C1 segment of cervical spinal cord (tissue), 14 donors: ENCODE measurements at places on chromosomes 5 and 9.

- no peak for DNase-seq
Measured at GRCh38 chr5:98698359-98698758, 75.1 kb upstream of the RGMB start.

DNA sequence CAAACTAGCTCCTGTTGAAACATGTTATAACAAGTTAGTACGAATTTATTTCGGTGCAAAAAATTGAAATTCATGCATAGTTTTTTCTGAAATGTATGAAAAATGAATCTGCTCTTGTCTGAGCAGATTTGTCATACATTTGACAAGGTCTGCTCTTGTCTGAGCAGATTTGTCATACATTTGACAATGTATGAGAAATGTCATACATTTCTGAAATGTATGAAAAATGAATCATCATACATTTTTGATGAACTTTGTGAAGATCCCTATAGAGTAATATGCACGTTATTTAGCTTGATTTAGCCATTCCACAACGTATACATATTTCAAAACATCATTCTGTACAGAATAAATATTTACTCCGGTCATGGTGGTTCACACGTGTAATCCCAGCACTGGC lies 85.9 kb upstream of the PARP8 start:
- no peak for DNase-seq

DNA sequence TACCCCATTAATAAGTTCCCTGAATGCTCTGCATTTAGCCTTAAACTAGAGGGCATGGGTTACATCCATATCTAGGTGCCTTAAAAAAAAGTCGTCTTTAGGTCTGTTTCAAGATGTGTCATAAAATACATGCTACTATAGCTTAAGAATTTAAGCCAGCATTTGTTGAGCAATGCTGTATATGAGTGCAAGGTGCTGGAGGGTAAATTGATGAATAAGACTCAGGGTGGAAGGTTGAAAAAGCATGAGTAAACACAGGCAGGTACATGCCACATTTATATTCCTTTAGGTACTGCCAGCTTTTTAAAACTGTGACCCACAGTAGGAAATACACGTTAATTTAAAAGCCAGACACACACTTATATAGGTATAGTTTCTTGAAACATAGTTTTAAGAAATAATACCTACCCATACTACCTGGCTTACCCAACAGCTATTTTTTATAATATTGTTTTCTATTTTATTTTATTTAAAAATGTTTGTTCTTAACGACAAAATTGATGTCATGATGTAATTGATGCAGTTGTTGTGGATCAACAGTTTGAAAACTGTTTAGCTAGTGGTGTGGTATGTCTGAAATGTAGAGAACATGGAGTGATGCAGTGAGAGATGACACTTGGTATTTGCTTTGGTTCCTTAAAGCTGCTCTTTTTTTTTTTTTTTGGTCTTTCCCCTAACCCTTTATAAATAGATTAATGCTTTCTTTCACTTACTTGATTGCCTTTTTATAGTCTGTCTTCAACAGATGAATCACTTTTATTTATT lies 3.9 kb downstream of the HMGCR start:
- DNase-seq, result no peak

DNA sequence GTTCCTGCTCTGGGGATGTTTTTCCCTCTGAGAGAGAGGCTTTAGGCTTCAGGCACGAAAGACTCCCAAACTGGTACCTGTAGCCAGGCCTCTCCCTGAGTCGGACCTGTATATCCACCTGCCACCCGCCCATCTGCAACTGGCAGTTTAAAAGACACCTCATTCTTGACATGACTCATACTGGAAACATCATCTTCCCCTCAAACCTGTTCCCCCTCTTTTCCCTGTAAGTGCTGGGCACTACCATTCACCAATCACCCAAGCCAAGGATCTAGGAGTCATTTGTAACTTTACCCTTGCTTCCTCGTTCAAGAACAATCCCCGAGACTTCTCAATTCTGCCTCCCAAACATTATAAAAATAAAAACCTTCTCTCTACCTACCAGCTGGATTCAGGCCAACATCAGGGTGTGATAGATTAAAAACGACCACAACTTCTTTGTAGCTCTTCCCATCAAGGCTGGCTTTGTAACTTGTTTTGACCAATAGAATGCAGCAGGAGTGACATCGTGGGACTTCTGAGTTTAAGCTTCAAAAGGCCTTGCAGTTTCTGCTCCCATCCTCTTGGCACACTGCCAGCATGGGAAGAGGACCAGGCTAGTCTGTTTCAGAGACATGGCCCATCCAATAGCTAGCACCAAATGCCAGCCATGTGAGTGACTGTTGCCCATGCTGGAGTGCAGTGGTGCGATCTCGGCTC lies 1.8 kb upstream of the WDR31 start:
- no peak for DNase-seq

DNA sequence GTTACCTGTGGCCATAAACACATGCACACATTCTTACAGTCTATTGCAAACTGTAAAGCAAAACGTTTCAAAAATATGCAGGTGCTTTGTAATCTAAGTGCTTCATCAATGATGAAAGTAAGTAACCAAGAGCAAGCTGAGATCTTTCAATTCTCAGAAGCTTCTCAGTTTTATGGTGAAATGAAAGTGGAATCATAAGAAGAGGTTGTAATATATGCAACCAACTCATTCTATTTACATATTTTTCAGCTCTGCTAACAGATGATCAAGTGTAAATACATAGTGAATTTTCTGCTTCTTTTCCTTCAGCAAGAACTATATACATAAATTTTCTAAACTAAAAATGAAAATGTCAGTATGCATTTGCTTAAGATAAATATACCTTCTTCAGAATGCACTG lies 33.1 kb upstream of the PRDM9 start:
- no peak for DNase-seq

DNA sequence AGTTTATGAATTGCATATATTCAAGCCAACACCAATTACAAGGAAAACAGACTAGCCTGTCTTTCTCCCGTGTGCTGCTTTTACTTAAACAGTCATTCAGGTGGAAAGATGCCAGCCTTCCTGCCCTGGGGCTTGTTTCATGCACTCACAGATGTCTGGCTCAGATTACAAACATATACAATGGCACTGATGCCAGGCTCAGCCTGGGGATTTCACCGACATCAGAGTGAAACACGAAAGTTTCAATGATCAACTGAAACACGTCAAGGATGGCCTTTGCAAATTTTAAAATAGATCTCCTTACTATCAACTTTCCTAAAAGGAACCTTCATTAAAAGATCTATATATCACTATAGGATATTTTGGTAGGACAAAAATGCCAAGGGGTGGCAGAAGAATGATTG lies 1576.5 kb downstream of the EFNA5 start:
- no peak for DNase-seq

DNA sequence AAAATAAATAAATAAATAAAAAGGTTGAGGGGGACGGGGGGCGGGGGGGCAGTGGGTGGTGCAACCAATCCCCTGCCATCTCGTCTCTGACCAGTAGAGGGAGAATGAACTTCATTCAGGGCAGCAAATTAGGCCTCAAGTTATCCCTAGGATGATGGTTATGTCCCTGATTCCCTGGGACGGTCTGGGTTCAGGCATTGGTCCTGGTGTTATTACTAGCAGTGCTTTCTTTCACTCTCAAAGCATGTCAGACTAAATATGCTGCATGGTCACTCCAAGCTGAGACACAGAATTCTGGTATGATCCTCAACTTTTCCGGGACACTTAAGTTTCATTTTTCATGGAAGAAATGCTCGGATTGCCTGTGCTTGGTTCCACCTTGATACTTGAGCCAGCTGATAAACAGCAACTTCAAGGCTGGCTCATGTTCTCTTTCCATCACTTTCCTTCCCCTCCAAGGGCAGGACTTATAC lies 59.4 kb downstream of the DAP start:
- DNase-seq, result peak; percentile 17

DNA sequence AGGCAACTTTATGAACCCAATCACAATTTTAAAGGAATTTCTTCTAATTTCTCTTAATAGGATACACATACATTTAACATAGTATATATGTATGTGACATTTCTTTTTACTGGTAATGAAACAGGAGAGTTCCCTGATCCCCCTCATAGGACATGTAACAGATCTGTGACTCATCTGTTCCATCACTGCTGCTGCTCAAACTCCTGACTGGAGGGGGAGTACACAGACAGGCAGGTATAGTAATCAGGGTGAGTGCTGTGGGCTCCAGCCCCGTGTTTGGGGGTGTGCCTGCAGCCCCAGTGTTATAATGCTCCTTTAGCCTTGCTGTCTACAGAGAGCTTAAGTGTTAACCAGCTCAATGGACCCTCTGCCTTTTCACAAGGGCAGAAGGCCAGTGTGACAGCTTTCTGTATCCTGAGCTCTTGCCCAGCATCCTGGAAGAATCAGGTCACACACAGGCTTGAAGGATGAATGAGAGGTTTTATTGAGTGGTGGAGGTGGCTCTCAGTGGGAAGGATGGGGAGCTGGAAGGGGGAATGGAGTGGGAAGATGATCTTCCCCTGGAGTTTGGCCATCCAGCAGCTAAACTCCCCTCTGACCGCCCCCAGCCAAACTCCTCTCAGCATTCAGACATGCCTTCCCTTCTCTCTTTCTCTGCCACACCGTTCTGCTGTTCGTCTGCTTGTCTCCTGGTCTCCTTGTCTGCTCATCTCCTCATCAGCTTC lies 161.3 kb downstream of the ZNF608 start:
- no peak for DNase-seq

- DNase-seq, result no peak
Measured at GRCh38 chr5:96717874-96718273, 55.7 kb downstream of the CAST start.
